ENCODE measurements at places on chromosomes 16 and 17.

GRCh38 chr16:65312795-65313194, 190.9 kb upstream of the CDH11 start:
- no peak for DNase-seq

DNA sequence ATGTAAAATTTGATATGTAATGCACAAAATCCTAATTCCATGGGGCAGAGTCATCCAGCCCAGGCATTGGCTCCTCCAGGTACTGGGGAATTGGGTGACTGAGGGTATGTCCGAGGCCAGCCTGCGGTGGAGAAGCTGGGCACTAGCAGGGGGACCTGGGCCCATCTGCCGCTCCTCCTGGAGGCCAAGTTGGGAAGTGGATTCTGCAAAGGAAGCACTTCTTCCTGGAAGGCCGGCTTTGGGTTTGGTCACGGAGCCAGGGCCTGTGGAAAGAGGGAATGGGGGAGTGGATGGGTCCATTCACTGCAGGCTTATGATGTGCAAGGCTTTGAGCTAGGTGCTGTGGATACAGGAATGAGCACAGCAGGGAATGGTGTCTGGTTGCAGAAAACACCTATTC, 85.8 kb downstream of the GNAO1 start:
- DNase-seq = peak; percentile 76

- DNase-seq = no peak
These were observed 109.2 kb downstream of the CCT6B start for GRCh38 chr17:34851961-34852540.

GRCh38 chr16:86732621-86733295, 154.4 kb downstream of the FOXL1 start:
- DNase-seq = no peak

GRCh38 chr16:67147437-67148140, 3.2 kb downstream of the B3GNT9 start:
- DNase-seq = no peak

DNA sequence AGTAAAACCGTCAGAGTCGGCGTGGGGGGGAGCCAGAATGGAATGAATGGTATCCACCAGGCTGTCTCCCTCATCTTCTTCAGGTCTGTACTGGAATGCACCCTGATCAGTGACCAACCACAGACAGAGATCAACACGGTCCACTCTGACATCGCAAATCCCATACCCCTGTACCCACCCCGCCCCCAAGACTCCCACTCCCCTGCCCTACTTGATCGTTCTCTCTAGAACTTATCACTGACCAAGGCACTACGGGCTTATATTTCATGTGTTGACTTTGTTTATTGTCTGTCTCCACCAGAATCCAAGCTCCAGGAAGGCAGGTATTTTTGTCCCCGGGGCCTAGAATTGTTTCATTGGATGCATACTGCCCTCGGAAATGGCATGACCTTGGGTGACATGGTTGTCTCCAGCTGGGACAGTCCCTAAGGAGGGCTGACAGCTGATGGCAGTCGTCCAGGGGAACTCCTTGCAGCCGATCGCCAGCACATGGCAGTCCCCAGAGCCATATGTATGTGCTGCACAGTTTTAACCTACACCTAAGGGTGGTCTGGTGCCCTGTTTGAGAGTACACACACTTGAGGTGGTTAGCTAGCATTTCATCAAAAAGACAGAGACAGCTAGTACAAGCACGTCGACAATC, 526 bp upstream of the MFSD6L start:
- DNase-seq = no peak

DNA sequence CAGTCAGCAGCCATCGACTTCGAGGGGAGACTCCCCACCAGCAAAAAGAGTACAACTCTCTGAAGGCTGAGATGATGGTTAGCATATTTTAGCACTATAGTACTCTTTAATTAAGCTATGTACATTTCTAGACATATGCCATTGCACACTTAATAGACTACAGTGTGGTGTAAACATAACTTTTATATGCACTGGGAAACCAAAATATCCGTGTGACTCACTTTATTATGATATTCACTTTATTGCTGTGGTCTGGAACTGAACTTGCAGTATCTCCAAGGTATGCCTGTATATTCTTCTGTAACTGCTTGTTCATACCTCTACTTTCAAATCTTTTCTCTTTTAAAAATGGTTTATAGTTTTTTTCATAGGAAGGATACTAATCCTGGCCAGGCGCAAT, 11.0 kb upstream of the NXPH3 start:
- DNase-seq = no peak

GRCh38 chr16:8725513-8726178, 51.2 kb downstream of the ABAT start:
- no peak for DNase-seq

DNA sequence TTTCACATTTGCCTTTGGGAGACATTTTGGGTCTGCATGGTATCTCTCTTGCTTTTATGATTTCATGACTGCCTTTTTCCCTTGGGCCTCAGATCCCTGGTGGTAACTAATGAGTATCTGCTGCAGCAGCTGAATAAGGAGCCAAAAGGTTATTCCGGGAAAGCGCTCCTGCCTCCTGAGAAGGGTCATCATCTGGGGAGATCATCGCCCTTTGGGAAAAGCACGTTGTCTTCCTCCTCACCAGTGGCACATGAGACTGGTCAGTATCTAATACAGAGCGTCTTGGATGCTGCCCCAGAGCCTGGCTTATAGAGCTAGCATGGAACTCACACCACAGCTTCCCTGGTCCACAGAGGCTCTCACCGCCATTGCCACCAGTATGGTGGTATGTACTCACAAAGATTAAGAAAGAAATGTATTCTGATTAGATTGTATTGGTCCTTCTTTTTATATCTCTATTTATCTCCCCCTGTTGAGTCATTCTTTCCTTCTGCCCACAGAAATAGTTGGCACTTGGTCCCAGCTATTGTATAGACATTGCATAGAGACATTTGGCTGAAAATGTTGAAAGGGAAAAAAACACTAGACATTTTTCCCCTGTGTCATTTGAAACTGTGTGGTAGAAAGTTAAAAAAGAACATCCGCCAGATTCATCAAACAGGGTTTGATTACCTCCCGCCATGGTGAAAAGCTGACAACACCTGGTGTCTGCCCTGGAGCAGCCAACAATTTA, 8.4 kb downstream of the TPPP3 start:
- DNase-seq = no peak

- no peak for DNase-seq
These were observed 23.0 kb downstream of the WNT3 start for GRCh38 chr17:46795379-46795952.

DNA sequence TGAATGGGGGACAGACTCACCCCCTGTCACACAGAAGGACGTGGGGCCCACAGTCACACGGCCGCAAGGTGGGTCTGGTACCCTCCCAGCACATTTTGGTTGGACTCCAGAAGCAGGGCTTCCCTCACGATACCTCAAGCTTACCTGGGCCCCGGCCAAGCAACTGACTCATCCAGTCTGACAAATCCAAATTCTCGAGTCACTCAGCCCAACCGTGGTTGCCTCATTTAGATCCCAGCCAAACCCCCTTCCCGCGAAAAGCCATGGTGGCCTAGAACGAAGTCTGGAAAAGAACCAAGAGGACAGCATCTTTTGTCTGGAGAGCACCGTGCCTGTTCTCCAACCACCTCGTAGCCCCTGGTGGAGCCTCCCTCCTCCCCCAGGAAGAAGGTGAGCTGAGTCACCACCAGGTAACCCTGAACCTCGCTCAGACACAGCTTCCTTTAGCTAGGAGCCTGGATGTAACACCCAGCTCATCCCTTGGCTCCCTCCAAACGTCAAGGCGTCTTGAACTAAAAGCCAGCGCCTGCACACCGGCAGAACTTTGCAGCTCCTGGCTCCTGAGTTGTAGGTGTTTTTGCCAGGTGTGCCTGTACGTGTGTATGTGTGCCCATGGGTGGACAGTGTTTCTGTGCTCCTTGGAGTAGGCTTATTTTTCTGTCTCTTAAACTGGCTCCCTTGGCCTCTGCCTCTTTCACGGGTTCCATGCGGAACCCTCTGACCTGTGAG, 78.9 kb downstream of the CMIP start:
- no peak for DNase-seq

GRCh38 chr17:31299624-31300023, 2.6 kb upstream of the OMG start:
- no peak for DNase-seq

DNA sequence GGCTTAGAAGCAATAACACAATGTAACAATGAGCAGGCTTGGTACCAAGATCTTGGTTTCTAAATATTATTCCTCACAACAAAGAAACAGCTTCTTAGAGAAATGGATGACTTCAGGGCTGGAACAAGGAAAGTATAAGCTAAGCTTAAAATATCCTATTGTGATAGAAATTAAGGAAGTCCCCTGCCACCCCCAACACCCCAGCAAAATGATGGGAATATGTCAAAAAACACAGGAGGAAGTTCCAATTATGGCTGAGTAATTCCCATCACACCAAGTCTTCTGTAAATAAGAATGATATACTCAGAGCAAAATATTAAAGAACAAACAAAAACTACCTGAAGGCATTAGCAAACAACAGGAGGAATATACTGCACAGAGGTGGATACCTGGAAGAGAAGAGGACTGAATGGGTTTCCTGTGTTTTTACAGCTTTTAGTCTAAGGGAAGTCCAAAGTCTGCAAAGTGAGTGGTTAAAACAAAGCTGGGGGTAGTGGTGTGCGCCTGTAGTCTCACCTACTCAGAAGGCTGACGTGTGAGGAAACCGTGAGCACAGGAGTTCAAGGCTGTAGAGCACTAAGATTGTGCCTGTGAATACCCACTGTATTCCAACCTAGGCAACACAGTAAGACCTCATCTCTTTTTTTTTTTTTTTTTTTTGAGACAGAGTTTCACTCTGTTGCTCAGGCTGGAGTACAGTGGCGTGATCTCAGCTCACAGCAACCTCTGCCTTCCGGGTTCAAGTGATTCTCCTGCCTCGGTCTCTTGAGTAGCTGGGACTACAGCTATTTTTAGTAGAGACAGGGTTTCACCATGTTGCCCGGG, 17.1 kb upstream of the ATP6V0A1 start:
- DNase-seq = no peak

DNA sequence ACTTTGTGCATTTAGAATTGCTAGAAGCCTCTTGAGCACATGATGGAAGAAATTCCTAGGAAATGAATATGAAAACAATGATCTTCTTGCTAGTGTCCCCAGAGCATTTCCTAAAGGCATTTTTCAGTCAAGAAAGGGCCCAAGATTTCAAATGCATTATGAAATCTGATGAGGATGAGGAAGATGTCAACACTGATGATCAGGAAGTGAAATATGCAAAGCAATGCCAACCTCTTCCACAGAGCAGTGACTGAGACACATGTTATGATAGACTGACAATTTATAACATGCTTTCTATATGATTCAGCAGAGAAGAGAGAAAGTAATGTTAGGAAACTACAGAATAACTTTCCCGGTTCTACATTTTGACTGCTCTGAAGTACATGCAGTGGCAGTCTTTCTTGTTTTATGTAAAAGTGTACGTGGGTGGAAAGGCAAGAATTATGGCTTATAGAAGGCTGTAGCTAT, 859.1 kb upstream of the GOT2 start:
- no peak for DNase-seq

GRCh38 chr16:49259330-49259729, 22.3 kb downstream of the CBLN1 start:
- no peak for DNase-seq

- DNase-seq = no peak
These were observed 42.4 kb upstream of the ABCA10 start for GRCh38 chr17:69271023-69271422.

DNA sequence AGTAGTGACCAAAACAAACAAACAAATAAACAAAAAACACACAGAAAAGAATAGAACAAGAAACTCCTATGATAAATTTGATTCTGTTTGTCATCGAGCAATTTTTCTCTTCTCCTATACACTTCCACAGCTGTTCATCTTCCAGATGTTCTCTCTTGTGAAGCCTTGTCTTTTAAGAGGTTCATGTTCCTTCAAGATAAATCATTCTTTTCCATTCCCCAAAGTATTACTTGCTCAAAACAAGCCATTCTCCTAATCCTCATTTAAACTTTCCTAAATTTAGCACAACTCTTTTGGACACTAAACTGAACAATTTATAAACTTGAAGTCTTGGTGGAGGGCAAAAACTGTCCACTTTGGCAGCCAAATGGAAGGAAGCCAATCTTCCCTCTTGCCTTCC, 103.3 kb downstream of the ABCA8 start:
- no peak for DNase-seq

DNA sequence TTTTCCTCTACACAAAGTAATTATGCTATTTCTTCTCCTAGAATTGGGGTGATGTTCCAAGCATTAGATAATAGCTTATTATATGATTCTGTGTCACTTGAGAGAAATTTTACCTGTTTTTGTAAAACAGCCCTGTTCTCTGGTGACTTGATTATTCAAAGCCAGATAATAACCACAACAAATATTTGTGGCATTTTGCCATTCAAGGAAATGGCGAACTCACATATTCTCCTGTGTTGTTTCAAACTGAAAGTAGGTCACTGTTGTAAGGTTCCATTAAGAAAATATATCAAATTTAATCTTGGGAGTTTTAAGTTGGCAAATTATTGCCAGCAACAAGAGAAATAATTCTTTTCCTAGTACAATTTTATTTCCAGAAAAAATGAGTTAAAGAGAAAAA, 124.8 kb downstream of the STXBP4 start:
- DNase-seq = peak; percentile 16

- DNase-seq = no peak
These were observed 58.3 kb downstream of the NT5M start for GRCh38 chr17:17361543-17361866.

DNA sequence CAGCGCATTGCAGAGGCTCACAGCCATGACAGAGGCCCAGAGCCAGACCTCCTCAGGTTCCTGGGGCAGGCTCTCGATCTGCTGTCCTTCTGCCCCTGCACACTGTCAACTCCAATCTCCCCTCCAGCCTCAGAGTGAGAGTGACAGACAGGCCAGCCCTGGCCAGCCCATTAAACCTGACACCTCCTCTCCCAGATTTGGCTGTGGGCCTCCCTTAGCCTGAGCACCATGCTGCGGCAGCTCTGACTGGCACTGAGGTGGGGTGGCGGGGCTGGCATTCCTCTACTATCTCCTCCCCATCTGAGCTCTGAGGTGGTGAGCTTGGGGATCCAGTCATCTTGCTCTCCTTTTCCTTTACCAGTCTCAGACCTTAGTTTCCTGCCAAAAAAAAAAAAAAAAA, 15.5 kb upstream of the C1QL1 start:
- no peak for DNase-seq

DNA sequence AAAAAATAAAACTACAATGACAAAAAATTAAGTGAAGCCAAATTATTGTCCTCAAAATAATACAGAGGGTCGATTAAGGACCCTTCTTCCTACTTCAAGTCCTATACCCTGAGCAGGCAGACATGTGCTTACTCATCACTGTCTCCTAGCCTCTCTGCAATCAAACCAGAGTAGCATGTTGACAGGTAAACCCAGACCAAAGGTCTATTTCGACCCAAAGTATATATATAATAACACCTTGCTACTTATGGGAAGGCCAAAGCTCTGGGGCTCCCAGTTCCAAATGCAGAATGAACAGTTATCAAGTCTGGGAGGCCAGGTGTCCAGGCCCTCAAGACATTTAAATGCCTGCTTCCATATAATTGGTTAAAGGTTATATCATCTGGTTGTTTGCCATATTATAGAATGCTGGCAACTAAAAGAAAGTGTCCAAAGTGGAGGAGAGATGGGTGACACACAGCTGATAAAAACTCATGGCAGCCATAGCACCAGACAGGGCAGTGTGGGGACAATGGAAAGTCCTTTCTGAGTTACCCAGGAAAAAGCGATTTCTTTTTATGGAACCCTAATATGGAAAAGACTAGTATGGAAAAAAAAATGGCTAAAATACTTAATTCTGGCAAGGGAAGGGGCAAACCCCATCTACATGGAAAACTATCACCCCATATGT, 53.6 kb downstream of the N4BP1 start:
- DNase-seq = no peak

GRCh38 chr16:64892835-64893785, 228.8 kb downstream of the CDH11 start:
- DNase-seq = no peak

Measured in G401 (cell line).